ENCODE measurements at places on chromosomes 7 and 10.

DNA sequence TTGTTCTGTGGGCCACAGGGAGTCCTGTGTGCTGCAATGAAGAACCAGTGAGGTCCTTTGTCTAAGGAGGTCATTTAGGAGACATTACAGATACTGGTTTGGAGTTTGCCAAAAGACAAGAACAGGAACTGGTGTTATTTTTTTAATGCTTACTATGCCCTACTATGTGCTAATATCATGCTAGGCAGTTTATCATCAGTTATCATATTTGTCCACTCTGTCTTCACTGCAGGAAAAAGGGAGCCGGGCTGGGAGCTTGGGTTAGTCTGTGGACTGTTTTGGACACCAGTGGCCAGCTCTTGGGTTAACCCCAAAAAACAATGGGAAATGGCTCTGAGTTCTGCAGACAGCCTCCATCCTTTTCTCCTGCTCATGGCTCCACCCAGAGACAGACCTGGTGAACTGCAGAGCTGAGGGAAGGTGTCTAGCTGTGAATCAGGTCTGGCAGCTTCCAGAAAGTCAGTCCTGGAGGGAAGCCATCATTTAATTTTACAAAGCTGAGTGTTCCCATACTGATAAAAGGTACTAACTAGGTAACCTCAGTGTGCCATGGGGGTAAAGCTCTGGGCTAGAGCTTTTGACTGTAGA lies 101.2 kb upstream of the ZNF746 start:
- peak; percentile 32 for DNase-seq

DNA sequence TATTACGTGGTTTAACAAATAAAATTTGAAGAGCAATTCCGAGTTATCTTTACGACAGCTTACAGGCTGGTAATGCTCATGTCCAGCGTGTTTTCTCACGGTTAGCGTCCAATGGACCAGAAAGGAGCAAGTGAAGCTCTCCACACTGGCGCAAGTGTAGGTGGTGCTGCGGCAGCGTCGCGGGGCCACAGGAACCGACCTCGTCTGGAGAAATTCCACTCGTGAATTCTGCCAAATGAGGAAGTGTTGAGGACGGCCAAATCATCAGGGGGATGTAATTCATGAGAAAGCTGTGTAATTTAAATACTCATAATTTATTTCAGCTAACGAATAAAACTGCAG lies 350 bp upstream of the ZNF37A start:
- DNase-seq: no peak

DNA sequence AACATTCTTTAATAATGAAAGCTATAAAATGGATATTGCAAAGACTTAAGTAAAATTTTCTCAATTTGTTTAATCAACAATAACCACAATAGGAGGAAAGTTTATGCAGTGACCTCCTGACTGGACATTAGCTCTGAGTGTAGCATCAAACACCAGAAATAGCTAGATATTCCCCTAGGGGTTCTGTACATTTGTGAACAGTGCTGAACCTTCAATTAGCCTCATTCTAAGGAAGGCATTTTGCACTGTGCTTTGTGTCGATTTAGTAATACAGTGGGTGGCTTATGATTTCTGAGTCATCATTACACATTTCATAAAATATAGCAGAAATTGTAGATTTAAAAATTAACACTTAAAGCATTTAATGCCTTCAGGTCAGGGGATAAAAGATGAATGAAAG lies 367.3 kb upstream of the PCDH15 start:
- no peak for DNase-seq

DNA sequence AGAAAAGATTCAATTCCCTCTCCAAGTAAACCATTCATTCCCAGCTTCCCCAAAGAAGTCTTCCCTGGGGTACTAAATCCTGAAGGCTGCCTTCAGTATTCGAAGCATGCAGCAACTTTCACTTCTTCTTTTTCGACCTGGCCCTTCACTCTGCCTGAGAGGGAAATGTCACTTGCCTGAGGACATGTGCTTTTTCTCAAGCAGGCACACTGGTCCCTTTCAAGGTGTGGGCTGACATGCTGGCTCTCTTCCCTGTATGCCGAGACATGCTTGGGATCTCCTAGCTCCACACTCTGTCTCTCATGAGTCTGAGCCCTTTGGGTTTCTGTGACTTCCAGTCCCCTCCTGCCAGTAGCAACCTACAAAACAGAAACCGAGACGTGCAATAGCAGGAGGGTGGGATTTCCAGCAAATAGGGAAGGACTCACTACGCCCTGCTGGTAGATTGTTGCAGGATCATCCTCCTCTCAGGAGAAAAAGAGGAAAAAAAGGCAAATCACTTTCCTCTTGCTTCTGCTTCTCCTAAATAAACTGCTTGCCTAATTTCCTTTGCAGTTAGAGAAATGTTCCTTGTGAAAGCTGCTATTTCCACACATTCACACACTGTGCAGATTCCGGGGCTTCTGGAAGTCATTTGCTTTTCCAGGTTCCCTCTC lies 33.5 kb downstream of the FIGNL1 start:
- no peak for DNase-seq

Measured in fibroblast of upper back skin (primary cell).